ENCODE measurements at places on chromosomes 12 and 14.

- no peak for DNase-seq
Observed at GRCh38 chr12:84875241-84875640, 37.4 kb downstream of the SLC6A15 start.

- no peak for DNase-seq
Observed at GRCh38 chr14:69685218-69685616, 73.8 kb downstream of the SUSD6 start.

DNA sequence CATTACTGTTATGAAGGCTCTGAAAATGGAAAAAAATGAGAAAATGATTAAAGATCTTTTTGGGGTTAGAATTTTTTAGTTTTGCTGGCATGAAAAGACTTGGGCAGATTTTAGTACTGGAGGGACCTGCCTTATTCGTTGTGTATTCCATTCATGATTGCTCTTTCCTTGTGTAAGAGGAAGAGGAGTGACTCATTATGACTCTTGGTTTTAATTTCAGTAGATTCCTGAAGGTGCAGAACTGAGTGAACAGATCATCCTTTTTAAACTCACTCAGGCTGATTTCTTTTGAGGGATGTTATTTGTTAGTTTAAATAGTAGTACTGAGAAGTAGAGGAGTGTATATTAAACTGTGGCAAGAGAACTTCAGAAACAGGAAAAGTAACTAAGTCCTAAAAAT, 41.6 kb downstream of the AKAP6 start:
- DNase-seq: no peak

- no peak for DNase-seq
Observed at GRCh38 chr14:73945159-73945670, 4.7 kb downstream of the FAM161B start.

- DNase-seq: no peak
Observed at GRCh38 chr12:55847033-55847432, 4.3 kb upstream of the MMP19 start.

DNA sequence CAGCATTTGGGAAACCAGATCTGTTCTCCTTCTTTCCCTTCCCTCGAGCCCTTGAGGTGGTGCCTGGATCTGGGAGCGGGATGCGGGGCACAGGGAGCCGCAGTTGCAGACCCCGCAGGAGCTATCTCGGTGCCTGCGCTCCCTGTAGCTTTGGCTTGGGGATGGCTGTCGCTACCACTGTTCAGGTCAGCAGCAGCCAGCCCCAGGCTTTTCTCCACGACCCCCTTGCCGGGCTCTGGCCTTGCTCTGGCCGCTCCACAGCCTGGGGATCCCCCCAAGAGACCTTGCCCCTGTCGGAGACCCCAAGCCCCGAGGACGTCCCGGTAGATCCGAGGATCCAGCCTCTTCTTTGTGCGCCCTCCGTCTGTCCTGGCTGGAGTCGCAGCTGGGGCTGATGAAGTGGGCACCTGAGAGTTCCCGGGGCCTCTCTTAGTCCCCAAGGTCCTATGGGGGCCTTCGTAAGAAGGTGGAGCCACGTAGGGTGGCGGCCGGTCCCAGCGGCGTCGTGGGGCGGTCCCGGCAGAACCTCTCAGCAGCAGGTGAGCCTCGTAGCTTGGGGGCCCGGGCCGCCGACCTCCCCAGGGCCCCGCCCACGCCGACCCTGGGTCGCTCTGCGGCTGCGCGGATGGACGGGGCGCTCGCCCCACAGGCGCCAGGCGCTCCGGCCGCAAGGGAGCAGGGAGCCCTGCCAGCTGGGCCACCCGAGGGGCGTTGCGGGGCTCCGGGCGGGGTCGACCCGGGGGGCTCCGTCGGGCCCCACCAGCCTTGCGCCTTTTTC, 1.3 kb downstream of the DDN start:
- DNase-seq: no peak

- peak; percentile 21 for DNase-seq
Observed at GRCh38 chr12:79689477-79690141, 1.2 kb downstream of the PAWR start.

DNA sequence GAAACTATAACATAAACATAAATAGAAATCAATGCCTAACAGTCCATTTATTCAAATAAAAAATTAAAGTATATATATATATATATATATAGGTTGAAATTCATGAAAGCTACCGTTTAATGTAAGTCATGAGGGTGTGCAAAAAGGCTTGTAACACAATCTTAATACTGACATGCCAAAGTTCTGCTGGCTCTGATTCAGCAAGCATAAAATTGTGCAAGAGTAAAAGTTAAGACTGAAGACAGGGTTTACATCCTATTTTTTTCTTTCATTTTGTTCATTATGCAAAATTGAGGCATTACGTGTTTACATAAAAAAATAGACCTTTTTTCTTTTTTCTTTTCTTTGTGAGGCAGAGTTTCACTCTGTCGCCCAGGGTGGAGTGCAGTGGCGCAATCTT, 984.2 kb downstream of the FSCB start:
- no peak for DNase-seq

GRCh38 chr14:30054201-30054600, 126.6 kb upstream of the PRKD1 start:
- no peak for DNase-seq

GRCh38 chr14:64995291-64995690, 8.6 kb downstream of the FNTB start:
- no peak for DNase-seq

DNA sequence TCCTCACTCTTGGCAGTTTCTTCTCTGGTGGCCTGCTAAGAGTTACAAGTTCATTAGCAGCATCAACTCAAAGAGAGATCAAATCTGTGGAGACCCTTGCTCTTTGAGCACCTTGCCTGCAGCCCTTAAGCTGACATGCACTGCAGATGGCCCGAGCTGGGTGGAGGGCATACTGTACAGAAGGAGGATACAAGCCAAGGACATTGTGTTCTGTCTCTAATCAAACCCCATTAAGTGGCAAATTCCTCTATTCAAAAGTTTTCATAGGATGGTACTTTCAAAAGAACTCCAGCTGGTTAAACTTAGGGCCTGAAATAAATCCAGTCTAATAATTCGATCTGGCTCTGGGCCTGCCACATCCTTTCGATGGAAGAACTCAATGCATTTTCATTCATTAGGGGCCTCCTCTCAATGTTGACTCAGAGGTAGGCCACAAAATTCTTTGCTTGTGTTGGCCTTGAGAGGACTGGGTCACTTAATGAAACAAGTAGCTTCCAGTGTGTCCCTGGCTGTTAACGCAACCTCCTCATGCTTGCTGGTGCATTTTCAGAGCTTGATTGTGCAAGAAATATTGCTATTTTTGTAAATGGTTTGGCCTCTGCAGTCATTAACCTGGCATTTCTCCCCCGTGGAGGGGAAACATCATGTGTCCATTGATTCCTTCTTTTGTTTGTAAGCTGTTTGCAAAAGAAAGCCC, 318.2 kb downstream of the NUAK1 start:
- DNase-seq: peak; percentile 54

DNA sequence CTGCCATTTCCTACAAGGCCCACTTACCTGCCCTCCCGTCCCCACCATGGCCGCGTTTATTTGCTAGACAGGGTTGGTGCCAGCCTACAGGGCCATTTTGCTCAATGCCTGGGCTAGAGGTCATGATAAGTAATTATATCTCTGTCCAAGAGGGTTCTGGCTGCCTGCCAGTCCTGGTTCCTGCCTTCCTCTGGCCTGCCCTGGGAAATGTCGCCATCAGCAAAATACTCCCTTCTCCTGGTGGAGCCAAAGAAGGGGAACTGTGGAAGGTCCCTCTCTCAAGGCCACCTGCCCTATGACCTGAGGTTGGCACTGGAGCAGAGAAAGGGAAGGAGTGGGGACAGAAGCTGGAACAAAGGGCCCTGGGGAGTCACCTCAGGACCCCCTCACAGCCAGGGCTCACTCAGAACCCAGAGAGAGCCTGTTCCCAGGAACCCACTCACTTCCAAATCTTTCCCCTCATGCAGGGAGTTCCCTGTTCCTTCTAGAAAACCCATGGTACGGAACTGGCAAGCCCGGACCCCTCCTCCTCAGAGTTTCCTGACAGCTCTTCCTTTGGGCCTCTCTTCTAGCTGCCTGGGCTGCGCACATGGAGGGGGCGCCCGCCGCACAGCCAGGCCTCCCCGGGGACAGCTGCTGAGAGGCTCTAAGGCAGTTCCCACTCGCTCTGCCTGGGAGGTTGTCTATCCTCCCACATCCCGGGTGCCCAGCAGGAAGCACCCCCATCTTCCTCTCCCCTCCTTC, 280.5 kb downstream of the DPF3 start:
- no peak for DNase-seq

DNA sequence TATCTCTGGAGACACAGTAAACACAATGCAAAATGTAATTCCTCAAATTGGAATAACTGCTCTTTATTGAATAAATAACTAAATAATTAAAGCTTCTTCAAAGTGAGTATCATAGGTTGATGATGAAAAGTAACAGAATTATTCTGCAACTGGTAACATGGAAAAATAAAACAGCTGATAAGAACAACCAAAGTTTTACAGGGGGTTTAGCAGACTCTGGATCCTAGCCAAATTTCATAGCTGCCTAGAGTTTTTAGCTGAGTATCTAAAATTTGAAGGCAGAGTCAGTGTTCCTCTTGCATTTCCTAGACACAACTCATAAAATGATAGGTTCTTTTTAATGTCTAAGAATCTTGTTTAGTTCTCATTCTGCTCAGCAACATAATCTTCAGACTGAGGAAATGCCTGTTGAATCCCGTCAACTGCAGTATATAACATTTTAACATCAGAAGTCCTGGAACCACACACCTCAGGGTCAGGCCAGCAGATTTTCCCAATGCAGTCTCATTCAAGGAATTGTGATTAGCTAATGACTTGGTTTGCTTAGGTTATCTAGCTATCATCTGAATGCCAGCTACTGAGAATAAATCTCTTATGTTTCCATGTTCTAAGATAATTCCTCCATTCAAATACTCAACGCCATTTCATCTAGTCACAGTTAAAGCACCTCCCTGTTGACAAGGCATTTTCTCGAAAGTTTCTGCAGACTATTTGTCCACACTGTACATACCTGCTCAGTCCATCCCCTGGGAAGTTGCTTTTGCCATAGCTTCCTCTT, 411.6 kb downstream of the BCAT1 start:
- DNase-seq: no peak

GRCh38 chr12:54369597-54370131, 5.4 kb upstream of the GPR84 start:
- DNase-seq: no peak

GRCh38 chr12:77808534-77808933, 22.2 kb upstream of the NAV3 start:
- DNase-seq: no peak

GRCh38 chr12:105931762-105932570, 206.8 kb downstream of the NUAK1 start:
- DNase-seq: no peak

- no peak for DNase-seq
Observed at GRCh38 chr12:55843431-55843830, 695 bp upstream of the MMP19 start.

GRCh38 chr12:8033153-8034044, 883 bp downstream of the FOXJ2 start:
- DNase-seq: peak; percentile 38

DNA sequence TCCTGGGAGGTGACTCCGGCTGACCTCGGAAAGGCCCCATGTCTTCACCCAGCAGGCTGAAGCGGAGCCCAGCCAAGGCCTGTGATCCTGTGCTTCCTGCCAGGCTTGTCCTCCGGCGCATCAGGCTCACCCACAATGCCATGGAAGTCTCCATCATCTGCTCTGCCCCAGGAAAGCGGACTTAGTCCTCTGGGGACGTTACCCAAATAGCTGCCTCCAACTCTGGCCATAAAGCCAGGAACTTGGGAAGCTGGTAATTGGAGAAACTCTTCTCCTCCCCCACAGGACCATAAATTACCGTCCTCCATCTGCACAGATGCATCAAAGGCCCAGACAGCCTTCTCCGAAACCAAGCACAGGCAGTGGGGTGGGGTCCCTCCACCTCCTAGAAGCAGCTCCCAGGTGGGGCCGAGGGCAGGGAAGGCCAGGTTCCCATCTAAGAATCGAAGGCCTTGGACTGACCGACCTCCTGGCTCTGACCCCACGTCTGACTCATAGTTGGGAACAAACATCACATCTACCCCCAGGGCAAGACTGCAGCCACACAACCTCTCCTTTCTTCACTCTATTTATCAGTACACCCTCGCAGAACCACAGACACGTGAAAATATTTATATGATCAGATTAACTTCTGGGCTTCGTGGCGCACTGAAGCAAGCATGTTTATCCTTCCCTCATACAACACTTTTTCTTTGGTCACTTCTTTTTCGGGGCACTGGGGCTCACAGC, 56.4 kb downstream of the PITPNM2 start:
- no peak for DNase-seq

GRCh38 chr12:93469386-93469785, 2.1 kb downstream of the MRPL42 start:
- DNase-seq: no peak

DNA sequence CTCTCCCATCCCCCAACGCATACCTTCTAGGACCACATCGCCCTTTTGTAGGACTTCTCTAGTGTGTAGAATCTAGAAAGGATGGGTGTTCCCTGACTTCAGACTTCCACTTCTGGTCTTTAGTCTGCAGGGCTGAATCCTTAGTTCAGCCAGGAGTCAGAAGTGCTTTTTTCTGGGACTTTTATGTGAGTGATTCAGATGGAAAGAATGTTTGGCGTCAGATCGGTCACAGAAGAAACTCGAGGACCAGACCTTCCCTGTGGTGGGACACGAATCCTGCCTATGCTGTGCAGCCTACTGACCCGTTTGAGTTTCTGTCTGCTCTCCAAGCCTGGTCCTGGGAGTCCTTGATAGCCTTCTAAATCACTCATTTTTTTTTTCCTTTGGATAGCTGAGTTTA, 165.4 kb upstream of the SSTR1 start:
- DNase-seq: no peak

DNA sequence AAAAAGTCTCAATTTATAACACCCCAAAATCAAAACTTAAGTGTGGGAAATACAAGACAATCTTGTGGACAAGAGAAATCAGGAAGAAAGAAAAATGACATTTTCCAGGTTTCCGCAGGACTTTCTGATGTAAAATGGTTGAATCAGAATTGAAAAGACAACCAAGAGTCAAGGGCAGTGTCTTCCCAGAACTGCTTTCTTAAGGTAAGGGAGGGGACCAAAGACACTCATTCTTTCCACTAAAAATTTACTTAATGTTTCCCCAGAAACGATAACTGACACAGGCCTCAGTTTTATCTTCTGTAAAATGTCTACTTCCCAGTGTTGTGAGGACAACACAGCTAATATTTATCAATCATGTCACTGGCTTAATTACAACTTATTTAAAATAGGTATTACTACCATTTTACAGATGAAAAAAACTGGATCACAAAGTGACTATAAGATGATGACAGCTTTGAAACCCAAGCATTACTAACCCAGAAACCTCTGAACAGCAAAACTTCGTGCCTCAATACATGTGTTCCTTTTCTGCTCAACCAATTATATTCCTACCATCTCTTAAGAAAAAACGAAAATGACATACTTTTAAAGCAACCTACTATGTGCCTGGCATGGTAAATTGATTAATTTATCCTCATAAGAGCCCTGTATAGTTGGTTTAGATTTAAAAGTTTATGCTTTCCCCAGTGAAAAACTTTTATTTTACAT, 4.6 kb downstream of the SINHCAF start:
- no peak for DNase-seq

- no peak for DNase-seq
Observed at GRCh38 chr12:4153343-4153892, 120.1 kb upstream of the CCND2 start.
